GM23338 (cell line): ENCODE measurements at places on chromosomes 5 and 9. TPM values are rescaled to one million over a fixed set of nuclear protein-coding genes. Genes with fewer than 3 reads are reported as not detected.

DNA sequence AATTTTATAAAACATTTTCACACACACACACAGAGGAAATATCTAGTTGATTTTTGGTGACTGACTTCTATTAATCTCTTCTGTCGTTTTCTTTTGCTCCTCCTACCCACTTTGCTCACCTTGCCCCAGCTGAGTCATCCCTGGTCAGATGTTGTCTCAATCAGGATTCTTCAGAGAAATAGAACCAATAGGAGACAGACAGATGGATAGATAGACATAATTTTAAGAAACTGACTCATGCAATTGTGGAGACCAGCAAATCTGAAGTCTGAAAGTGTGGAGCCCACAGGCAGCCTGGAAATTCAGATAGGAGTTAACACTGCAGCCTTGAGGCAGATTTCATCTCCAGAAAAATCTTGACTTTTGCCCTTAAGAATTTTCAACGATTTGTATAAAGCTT, 37.0 kb upstream of the PIK3R1 start:
- no peak for DNase-seq

- DNase-seq = no peak
Observed at GRCh38 chr5:68194386-68194785, 21.2 kb upstream of the PIK3R1 start.

DNA sequence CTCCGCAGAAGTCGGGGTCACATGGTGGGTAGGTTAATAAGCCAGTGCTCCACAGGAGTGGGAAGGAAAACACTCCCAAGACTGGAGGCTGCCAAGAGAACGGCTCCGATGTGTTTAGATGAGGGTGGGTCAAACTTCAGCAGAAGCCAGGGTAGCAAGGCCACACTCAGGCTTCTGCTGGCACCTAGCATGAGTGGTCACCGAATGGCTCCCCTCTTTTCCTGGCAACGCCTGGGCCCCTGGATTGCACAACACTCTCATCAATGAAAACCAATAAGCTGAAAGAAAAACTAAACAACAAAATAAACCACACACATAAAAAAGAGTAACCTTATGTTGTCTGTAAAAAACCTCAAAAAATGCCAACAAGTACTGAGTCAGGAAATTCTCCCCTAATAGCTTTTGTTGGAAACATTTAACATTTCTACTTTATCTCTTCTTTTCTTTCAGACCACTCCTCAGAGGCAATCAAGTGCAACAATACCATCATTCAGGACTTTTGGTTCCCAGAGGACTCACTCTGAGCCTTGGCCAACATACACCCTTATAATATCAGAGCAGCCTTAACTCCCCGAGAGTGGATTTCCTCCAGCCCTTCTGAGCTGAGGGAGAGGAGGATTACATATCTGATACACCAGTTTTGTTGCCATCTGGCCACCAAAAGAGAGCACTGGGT, 279.9 kb downstream of the ENC1 start:
- DNase-seq = no peak

The SPEF2 gene
- 0.17 and 7.4 TPM in 2 replicates for total RNA-seq

DNA sequence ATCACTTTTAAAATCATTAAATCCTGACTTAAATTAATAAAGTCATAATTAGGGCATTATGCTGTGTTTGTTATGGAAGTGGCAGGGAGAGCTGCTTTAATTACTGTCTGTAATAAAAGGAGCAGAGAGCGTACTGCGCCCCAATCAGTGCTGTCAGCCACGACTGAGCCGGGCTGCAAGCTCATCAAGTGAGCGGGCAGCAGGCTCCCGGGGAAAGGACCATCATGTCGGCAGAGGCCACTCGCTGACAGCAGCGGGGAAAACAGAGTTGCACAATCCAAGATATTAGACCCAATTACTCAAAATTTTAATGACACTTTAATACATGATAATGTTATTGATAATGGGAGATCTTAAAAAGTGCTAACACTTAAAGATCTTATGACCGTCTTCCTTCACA, 181.6 kb downstream of the AP3B1 start:
- peak; percentile 27 for DNase-seq

DNA sequence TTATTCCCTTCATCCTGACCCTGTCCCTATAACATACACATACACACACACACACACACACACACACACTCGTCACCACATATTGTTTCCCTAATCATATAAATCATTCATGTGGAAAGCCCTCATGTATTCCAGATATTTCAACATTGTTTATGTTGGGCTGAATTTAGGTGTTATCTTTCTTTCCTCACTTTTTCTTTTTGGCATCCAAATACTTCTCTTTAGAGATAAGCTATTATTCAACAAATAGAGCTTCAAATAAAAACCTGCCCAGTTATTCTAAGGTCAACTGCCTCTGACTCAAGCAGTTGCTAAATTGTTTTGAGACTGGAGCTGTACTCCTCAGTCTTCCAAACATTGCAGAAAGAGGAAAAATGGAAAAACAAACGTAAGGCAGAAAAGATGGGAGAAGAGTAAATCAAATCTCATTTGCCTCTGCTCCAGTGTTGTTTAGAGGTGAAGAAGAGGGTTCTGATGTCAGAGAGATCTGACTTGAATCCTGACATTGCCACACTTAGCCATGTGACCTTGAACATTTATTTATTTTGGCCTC, 215.7 kb downstream of the GAS1 start:
- DNase-seq = no peak

- DNase-seq = peak; percentile 9
Observed at GRCh38 chr5:150317048-150318003, 14.6 kb upstream of the ARSI start.

DNA sequence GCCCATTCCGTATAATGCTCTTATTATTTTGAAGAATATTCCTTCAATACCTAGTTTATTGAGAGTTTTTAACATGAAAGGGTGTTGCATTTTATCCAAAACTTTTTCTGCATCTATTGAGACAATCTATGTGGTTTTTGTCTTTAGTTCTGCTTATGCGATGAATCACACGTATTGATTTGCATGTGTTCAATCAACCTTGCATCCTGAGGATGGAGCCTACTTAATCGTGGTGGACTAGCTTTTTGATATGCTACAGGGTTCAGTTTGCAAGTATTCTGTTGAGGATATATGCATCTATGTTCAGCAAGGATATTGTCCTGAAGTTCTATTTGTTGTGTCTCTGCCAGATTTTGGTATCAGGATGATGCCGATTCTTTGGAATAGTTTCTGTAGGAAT, 1070.3 kb upstream of the CDH18 start:
- no peak for DNase-seq

GRCh38 chr5:88109818-88110217, 158.8 kb downstream of the TMEM161B start:
- no peak for DNase-seq

DNA sequence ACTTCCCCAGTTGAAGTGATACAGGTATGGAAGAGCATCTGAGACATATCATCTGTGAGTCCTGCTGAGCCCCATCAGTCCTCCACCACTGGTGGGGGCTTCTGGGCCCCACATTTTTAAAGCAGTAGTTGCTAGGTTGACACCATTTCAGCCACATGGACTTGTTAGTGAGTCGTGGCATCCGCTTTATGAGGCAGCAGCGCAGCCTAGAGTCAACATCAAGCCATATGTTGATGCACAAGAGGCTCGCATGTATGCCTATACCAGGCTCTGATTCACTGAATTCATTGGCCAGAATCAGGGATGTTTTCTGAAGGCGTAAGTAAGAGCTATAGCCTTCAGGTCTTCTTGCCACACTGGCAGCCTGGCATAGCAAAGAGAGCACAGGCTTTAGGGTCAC, 26.8 kb downstream of the ZNF346 start:
- peak; percentile 18 for DNase-seq

DNA sequence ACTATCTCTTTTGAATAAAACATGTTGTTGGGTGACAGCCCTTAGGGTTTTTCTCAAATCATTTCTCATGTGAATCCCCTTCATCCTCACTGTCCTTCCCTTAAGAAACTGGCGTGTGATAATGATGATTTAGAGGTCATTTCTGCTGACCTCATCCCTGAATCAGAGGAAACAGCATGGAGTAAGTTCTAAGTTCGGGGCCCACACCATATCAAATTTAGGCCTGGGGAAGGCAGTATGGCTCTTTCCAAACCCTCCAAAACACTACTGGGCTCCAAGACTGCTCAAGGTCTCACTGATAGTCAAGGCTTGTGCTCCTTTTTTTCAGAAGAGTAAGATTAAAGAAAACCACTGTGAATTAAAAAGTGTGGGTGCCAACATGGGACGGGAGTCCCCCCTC, 872 bp upstream of the SMIM3 start:
- DNase-seq = no peak

The BTNL8 gene
- total RNA-seq = 0.85 TPM in 1 of 2 replicates, not detected in the other

The SLC24A2 gene
- total RNA-seq = 7.1 and 7.3 TPM in 2 replicates

The FAM221B gene
- not detected in 2 replicates for total RNA-seq

DNA sequence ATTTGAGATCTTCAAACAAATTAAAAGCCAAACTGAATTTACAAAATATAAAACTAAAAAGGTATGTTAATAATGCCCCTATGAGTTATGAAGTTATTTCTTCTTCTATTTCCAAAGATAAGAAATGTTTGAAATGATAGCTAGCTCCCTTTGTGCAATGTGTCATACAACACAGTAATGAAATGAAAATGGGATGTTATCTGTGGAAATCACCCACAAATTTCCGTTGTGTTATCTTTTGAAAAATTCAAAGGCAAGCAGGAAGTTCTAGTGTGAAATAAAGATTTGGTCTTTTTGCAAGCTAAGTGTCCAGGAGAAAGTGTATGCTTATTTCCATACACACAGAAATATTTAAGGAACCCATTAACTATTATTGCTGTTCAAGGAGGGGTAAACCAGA, 375.3 kb upstream of the PRR16 start:
- DNase-seq = no peak
